Fibroblast of lung (primary cell): ENCODE measurements at places on chromosomes 3 and 15. TPM values are rescaled to one million over a fixed set of nuclear protein-coding genes. Genes with fewer than 3 reads are reported as not detected.

A4GNT gene
- not detected in 2 replicates for total RNA-seq

CCDC71 gene
- 16.4 and 17.8 TPM in 2 replicates for total RNA-seq

TUSC7 gene
- total RNA-seq, result not detected in 2 replicates

ZXDC gene
- total RNA-seq, result 16.4 and 17.8 TPM in 2 replicates

DTX3L gene
- total RNA-seq, result 24.4 and 31.9 TPM in 2 replicates

MEX3B gene
- 5.9 and 8.1 TPM in 2 replicates for total RNA-seq

SNX33 gene
- total RNA-seq, result 19.5 and 24.6 TPM in 2 replicates

C15orf62 gene
- total RNA-seq, result under 0.01 and 0.17 TPM in 2 replicates

IGSF10 gene
- total RNA-seq, result 45.9 and 55.0 TPM in 2 replicates

RTP3 gene
- not detected in 2 replicates for total RNA-seq

RHCG gene
- under 0.01 TPM in 1 of 2 replicates, not detected in the other for total RNA-seq

DNA sequence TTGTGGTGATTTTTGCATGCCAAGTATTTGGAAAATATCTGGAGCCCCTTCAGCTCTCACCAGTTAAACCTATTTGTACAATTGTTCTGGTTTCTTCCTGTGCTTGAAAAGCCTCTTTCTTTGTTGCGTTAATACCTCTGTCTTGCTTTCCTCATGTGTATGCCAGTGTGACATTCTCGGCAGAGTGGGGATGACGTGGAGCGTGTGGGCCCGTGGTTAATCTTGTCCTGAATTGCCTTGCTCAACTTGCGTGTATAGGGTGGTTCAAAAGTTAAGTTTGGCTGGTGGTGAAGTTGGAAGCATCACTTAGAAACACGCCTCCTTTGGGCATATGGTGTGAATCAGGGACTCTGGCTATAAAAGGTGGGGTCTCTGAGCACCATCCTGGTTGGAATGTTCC is 67.1 kb downstream of the IGF1R start:
- no peak for DNase-seq

- DNase-seq, result peak; percentile 62
Observed at GRCh38 chr3:20645340-20645739, 459.3 kb upstream of the SGO1 start.

DNA sequence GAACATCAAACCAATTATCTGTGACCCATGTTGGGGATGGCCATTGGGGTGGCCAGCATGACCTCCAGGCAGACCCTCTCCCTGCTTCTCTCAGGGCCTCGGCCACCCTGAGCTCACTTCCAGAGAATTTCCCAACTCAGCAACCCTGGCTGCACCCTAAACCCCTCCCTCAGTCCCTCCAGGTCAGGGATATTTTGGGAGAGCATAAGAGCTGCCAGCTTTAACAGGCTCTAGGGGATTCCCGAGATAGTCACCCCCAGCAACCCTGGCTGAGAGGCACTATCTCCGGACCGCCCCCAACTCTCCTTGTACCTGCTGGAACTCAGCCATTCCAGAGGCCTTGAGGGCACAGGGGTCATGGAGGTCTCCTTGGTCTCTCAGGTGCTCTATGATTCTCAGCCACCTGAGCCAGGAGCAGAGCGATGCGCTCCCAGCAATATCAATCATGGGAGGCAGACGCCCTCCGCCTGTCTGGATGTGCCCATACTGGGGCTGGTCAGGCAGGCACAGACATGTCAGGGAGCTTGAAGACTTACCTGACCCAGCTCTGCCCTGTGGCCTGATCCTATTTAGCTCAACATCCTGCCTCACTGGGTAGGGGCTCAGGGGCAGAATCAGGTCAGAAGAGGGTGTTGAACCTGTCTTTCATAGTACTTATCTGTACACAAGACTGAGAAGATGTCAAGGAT is 34.9 kb upstream of the CILP start:
- DNase-seq, result no peak

DNA sequence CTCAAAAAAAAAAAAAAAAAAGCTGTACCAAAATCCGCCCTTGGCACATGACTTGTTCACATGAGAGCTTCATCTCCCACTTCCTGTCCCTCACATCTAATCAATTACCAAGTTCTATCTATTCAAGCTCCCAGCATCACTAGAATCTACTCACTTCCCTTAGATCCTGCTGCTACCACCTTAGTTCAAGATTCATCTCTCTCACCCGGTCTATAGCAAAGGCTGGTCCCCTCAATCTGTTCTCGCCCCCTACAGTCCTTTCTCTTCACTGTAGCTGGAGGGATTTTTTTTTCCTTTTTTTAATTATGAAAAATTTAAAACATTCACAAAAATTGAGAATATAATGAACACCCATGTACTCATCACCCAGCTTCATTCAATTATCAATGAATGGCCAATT is 16.7 kb upstream of the GPR160 start:
- no peak for DNase-seq

DNA sequence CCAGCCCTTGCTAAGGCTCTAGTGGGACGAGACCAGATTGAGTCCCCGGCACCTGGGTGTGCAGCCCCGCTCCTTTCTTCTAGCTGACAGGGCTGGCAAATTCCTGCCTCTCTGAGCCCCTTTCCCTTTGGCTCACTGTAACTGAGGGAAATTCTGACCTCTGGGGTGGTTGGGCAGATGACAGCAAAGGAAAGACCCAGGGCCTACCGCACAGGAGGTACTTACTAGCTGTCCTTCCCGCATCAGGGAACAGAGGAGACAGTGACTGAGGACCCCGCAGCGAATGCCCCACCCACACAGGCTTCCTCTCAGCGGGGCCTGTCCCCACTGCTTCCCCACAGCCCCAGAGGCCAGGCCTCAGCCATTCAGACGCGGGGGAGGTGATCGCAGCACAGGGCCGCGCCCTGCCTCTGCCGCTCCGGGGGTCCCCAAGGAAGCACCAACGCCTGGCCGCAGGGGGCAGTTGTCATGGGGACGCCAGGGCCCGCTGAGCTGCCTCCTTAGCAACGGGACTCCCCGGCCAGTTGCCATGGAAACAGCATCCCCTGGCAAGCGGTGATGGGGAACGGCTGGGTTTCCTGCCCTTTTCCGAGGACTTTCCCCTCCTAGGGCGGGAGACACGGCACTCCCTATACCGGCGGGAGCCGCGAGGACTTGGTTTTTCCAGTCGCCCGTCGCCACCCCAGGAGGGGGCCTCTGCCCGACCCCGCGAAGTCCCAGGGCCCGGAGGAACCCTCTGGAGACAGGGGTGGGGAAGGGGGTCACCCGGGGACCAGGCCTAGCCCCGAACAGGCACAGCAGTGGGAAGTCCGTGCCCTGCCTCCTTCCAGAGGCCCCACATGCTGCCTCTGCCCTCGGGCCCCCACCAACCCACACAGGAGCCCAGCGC is 50.1 kb downstream of the HCN4 start:
- DNase-seq, result no peak

DNA sequence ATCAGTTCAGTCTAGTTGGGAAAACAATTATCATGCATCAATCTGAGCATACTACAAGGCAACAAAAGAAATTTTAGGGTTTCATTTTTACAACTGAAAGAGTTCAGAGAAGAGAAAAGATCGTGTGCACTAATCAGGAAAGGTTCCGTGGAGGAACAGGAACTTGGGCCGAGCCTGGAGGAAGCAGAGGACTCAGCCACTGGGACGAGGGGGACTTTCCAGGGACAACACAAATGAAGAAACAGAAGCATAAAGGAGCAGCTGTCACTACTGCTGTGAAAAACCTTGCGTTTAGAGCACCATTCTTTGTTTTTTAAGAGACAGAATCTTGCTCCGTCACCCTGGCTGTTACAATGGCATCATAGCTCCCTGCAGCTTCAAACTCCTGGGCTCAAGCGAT is 60.5 kb downstream of the MYO1E start:
- no peak for DNase-seq

DNA sequence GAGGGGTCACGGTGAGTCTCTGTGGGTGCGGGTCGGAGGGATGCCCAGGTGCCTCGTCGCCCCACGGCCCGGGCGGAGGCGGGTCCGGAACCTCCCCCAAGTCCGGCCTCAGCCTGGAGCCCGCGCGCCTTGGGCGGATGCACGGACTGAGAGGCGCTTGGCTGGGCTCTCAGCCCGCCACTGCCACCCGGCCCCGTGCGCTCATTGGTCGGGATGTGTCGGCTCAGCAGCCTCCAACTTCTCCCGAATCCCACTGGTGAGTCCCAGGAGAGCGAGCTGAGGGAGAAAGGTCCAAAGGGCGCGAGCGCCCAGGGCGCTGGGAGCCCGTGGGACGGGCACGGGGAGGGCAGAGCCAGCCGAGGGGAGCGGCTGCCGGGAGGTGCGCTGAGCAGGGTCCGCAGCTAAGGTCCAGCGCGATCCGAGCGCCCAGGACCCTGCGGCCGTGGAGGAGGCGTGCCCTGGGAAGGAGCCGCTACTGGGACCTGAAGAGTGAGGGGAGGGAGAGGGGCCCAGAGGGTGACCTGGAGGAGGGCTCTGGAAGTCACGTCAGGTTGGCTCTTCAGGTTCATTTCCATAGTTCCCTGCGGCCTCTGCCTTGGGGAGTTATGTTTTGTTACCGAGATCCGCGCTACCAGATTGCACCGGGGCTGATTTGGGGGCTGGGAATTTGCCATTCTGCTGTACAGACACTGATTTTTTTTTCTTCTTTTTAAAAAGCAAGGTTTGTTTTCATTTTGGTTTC is at the start of gene MME:
MME (plus strand) TSS at position 574 of the 742 bp plus-strand sequence. CDS start 3,849 bp downstream, outside the sequence.
- DNase-seq, result peak; percentile 63

DNA sequence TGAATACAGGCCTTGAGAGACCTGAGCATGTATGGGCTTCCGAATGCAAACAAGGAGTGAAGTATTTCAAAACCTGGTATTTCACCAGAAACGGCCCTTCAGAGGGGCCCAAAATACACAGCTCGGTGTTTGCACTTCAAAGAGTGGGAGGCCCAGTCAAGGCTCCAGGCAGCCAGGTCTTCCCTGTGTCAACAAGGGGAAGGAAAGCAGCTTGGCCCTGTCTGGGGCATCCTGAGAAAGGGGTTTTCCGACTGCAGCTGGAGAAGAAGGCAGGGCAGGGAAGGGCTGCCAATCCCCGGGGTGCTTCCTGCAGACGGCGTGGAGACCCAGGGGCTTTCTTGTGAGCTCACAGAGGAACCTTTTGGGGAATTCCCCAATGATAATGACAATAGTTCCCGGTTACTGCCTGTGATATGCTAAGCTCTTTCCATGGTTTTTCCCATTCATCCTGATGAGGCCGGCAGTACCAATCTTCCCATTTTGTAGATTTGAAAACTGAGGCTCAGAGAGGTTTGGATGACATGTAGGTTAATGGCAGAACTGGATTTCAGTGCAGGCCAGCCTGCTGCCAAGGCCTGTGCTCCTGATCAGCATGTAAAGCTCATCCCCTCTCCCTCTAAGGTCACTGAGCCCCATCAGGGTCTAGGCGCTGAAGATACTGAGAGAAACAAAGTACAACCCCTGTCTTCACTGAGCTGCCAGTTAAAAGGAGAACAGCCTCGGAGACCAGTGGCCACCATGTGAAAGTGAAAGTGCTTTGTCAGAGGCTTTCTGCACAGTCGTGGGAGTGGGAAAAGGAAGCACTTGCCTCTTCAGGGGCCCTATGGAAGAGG is 43.0 kb upstream of the TLE3 start:
- DNase-seq, result peak; percentile 57

GRCh38 chr3:194804796-194805195 is 119.1 kb downstream of the FAM43A start:
- DNase-seq, result no peak

GRCh38 chr15:42507514-42507913 is 12.1 kb downstream of the SNAP23 start:
- no peak for DNase-seq

GRCh38 chr3:123783050-123783689 is 101.0 kb downstream of the MYLK start:
- no peak for DNase-seq
